ENCODE measurements at places on chromosomes 5 and 9.

- DNase-seq: no peak
Measured at GRCh38 chr5:128358826-128359225, 179.2 kb downstream of the FBN2 start.

DNA sequence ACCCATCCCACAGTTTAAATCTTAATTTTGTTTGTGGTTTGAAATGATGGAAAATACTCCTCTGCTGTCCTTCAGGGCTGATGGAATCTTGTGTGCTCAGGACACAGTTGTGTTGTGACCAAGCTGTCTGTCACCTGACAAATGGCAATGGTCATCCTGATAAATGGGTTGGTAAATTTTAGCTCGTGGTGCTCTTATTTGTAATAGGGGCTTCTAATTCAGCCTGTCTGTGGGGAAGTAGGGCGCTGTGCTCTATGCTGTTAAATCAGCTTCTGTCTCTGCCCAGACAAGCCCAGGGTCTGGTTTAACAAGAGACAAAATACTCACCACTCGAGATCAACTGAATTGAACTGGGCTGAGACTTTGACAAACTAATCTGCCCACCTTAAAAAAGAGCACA lies 4.5 kb downstream of the LRRTM2 start:
- DNase-seq: no peak

- no peak for DNase-seq
Measured at GRCh38 chr9:85114799-85115198, 445.3 kb downstream of the NTRK2 start.

DNA sequence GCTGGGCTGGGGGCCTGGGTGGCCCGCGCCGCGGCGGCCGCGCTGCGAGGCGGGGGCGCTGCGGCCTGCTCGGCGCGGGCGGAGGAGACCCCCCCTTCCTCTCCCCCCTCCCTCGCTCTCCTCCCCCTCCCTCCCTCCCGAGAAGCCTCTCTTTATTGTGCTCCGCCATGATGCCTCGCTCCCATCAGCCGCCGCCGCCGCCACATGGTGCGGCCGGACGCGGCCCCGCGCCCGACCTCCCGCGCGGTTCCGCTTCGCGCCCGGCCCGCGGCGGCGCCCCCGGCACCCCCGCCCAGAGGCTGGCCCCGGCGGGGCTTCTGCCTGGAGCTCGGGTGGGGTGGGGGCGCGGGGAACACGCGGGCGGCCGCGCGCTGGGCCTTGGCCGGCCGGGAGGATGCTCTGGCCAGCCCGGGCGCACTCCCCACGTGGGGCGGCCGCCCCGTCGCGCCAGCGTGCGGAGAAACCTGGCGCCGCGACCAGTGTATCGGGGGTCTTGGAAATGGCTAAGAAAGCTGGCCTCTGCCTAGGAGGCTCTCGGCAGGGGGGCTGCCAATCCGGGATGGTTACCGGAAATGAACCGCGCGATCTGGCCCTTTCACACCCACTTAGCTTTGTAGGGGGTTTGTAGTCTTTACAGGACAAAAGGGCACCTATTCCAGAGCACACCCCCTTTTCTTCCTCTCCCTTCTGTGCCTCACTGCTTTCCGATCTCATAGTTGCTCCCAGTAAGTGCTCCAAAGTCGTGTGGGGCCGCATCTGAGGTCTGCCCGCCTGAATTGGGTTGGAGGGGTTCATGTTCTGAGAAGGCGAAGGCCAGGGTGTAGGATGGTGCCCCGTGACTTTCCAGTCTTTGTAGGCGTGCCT lies 1.0 kb downstream of the SET start:
- DNase-seq: no peak

- DNase-seq: no peak
Measured at GRCh38 chr9:90727488-90727887, 74.1 kb upstream of the SYK start.

- no peak for DNase-seq
Measured at GRCh38 chr9:8627976-8628679, 828.5 kb upstream of the DMAC1 start.

DNA sequence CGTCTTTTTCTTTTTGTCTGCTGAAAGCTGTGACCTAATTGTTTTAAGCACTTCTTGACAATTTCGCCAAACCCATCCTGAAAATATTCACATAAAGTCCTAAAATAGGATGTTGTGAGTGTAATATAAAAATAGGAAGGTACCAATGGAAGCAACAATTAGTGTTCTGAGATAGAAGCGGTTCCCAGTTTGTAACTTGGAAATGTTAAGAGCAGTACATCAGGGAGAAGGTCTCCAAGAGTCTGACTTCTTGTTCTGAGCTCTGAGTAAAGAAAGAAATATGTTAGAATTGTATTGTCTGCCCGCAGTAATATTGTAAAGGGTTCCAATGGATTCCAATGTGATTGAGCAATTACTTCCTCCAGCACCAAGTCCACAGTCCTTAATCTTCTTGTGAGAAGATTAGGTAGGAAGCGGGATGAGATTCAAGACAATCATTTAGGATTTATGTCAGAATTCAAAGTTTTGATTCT lies 3.9 kb downstream of the VCAN start:
- no peak for DNase-seq

GRCh38 chr5:154138701-154139100 lies 51.8 kb upstream of the GALNT10 start:
- DNase-seq: no peak

GRCh38 chr5:113266227-113266912 lies 168.4 kb downstream of the TSSK1B start:
- no peak for DNase-seq

GRCh38 chr9:13143281-13143680 lies 136.2 kb downstream of the MPDZ start:
- DNase-seq: no peak

DNA sequence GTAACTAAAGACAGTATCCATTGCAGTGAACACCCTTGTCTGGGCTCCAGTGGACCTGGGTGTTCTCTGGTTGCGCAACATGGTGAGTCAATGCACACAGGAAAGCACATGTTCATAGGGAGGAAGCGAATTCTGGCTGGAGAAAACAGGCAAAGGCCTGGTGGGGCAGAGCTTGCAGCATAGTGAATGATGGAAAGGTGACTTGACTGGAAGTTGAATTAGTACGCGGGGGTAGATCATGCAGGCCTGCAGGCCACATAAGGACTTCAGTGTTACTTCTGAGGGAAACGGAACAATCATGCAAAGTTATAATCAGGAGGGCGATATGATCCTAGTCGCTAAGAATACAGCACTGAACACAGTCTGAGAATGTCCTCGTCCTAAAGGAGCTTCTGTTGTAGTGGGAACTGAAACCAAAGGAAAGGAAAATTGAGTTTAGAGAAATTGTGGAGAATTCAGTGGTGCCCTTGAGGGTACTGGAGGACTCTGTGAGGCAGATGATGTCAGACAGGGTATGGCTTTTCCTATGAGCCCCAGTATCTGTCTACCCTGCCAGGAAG lies 71.9 kb upstream of the RANBP3L start:
- peak; percentile 73 for DNase-seq

- no peak for DNase-seq
Measured at GRCh38 chr9:20744036-20744630, 60.1 kb downstream of the FOCAD start.

- DNase-seq: no peak
Measured at GRCh38 chr5:2239201-2239910, 356.6 kb upstream of the IRX4 start.

DNA sequence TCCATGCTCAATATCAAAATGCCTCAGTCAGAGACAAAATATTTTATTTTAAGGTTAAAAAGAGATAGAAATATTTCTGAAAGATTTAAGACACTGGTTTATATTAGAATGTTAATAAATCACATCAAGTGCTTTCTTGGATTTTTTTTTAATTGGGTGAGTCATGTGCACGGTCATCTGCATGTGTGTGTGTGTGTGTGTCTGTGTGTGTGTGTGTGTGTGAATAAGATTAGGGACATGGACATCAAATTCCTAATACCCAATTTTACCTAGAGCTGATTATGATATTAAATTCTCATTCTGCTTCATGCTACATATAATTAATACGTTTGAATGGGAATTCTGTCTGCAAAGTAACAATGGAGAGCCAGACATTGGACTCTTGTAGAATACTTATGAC lies 122.9 kb downstream of the BASP1 start:
- no peak for DNase-seq

DNA sequence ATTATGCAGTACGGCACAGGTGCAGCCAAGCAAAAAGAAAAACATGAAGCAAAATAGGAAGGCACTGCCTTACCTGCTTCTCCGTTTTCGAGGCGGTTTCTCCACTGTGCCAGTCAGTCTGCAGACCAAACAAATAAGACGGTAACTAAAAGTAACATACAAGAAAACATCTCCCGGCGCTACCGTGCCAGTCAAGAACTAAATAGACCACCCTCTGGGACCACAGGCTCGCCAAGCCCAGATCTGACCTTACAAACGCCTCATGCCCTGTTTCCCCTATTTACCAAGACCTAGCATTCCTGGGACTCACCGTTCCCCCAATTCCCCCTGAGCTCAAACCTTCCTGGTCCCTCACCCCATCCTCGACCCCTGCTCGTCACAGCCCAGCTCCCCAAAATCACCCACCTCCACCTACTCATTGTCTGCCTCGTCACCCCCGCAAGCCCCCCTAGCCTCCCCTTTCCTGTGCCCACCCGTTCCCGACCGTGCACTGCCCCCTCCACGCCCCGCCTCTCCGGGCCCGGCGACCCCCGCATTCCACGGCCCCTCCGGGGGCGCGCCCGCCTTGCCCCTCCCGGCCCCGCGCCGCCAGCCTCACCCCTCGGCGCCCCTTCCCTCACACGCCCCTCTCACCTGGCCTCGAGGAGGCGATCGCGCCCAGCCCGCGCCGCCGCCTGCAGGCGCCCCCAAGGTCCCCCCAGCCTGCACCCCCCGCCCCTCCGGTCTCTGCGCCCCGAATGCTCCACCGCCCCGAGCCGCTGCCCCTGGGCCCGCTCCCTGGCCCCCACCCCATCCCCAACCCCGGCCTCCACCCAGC lies 560 bp downstream of the SCAI start:
- DNase-seq: no peak

GRCh38 chr9:14007190-14007769 lies 306.7 kb downstream of the NFIB start:
- no peak for DNase-seq

DNA sequence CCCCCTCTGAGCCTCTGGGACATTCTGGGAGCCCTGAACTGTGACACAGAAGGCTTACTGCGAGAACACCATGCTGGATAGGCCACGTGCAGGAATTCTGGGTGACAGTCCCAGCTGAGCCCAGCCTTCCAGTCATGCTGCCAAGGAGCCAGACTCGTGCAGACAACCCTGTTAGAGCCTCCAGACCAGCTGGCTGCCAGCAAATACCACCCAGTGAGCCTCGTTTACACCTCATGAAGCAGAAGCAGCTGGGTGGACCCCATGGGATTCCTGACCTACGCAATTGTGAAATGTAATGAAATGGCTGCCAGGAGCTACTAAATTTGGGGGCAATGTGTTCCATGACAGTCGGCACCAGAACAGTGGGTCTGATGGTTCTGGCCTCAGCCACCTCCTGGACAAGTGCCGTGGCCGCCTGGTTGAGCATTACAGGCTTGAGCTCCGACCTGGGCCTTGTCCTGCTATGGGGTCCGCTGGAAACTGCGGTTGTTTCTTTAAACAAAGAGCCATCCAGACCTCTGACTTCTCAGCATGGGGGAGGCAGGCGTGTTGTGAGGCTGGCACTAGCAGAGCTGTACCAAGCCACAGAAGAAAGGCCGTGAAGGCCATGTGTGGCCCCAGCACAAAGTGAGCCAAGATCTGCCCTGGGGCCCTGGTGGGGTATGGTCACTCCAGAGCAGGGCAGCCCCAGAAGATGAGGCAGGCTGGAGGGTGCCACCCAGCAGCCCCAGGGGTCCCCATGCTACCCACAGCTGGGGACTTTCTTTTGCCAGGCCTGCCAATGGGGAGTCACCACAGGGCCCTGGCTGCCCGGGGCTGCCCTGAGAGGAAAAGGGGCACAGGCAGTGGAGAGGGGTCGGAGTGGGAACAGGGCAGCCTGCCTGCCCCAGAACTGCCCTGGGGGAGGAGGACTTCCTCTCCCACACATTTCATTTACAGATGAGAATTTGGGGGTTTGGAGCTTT lies 19.3 kb upstream of the RXRA start:
- no peak for DNase-seq

DNA sequence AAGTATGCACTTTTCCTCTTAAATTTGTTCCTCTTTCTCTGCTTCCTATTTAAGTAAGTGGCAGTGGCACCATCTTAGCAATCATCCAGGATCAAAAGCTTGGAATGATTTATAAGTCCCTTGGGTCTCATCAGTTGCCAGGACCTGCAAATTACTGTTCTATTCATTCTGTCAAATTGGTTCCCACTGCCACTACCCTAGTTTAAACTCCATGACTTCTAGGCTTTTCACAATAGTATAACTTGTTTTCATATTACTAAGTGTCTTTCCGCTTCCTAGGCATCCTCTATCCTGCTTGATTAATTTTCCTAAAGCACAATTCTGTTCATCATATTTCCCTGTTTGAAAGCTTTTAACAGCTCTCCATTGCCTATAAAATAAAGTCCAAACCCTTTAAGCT lies 363.9 kb upstream of the MEF2C start:
- DNase-seq: no peak

GRCh38 chr5:135878156-135878620 lies 17.5 kb downstream of the IL9 start:
- peak; percentile 79 for DNase-seq

- no peak for DNase-seq
Measured at GRCh38 chr9:132901858-132902831, 23.4 kb downstream of the SPACA9 start.

DNA sequence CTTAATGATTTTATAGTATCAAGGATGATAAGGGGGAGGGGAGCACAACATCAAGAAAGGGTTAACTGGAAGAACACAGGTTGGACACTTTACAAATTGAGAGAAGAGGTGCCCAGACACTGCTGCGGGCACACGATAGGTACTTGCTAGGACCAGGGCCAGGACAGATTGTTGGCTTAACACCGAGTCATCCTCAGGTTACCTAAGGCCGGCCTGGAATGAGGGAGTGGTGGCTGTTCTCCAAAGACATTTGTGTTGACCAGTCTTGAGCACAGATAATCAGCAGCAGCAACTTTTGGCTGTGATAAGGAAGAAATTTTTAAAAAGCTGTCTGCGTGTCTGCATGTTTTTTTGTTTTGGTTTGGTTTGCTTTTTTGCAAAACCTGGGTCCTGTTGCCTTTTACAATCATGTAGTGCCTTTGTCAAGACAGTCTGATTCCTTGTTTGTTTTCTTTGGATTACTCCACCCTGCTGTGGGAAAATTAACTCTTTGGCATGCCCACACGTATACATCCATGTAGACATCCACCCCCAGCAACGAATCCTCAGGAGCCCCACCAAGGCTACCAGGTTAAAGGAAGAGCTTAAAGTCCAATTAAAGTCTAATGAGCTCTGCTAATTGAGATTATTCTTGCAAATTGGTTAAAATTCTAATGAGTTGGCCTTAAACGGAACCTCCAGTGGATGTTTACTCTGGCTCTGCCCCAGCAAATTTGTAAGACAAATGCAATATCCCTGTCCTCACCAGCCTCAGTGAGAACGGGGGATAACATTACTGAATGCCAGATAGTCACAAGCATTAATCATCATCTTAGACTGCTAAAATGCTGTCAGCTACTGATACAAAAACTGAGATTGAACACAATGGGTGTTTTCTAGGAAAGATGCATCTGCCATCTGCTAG lies 382.3 kb downstream of the ACTL7B start:
- peak; percentile 81 for DNase-seq

All from gastrocnemius medialis (tissue), 4 donors.